Naive thymus-derived CD8-positive, alpha-beta T cell (primary cell): ENCODE measurements at places on chromosomes 2 and 18.

DNA sequence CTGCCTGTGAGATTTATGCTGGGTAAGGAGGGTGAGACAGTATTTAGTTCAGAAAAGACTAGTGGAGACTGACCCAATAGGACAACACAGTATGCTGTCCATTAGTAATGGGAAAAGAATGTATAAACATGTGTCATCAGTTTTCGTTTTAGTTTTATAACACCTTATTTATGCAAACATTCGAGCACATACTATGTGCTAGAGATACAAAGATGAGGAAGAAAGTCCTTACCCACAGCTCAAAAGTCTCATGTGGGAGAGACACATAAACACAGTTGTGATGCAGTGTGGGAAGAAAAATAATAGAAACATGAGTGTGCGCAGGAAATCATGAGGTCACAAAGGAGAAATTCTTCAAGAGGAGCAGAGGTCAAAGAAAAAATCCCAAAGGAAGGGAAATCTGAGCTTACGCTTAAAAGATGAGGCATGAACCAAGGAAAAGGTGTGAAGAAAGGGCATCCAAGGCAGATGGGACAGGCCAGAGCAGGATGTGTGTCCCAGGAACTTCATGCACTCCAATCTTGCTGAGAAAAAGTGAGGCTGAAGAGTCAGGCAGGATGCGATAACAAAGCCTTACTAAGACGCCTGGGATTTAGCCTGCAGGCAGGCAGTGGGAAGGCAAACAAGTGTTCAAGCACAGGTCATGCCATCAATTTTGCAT, 8.1 kb downstream of the METTL21A start:
- no peak for DNase-seq

DNA sequence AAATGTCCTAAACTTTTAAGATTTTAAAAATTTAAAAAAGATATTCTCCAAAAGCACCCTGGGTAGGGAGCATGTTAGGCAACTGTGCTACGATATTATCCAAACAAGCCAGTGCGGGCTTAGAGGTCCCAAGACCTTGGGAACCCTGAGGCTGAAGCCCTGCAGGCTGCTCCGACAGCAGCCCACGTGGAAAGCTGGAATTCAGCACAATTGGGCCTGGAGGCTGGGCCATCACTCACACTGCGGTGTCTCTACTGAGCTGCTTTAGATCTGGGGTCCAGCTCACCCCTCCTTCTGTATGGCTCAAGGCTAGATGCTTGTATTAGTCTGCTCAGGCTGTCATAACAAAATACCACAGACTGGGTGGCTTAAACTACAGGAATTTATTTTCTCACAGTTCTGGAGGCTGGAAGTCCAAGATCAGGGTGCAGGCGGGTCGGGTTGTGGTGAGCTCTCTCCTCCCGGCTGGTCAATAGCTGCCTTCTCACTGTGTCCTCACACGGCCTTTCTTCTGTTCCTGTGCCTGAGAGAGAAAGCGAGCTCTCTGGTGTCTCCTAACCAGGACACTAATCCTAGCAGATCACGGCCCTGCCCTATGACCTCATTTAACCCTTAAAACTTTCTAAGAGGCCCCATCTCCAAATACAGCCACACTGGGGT, 42.5 kb downstream of the DPYSL5 start:
- no peak for DNase-seq

GRCh38 chr2:172834881-172835280, 99.2 kb downstream of the RAPGEF4 start:
- DNase-seq, result no peak

DNA sequence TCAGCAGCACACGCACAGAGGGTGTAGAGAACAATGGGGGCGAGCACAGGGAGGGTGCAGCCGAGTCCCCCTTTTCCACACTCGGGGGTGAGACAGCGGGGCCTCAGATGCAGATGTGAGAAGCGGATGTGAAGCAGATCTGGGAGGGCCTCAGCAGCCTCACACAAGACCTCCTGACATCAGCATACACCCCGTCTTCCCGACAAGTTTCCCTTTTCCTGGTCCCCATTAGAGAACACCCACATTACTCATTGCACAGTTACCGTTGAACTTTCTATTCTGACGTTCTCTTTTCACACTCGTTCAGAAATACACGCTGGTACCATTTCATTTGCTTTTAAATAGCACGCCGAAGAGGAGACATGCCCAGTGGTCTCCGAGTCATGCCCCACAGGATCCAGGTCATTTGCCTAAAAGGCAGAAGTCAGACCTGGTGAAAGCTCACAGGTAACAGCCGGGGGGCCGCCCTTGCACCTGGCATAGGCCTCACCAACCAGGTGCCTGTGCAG, 129.5 kb upstream of the ID2 start:
- DNase-seq, result no peak

- no peak for DNase-seq
These were observed 157.6 kb downstream of the FAM210A start for GRCh38 chr18:13568443-13569392.

DNA sequence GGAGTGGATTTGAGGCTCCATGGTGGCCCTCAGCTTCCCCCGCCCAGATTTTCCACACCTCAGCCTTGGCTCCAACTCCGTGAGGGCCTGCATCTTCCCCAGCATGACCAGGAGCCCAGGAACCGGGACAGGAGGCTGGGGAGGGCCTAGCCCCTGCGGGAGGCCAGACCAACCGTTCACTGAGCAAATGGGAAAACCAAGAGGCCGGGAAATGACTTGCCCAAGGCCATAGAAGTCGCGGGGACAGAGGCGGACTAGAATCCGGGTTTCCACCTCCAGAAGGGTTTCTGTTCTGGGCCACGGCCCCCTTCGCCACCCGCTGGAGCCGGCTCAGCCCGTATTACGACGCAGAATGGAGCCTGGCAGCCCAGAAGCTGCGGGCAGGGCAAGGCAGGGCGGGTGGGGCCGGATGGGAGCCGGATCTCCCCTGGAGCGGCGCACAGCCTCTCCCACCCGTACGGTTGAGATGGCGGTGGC, 7.9 kb upstream of the CRYBA2 start:
- DNase-seq, result no peak

DNA sequence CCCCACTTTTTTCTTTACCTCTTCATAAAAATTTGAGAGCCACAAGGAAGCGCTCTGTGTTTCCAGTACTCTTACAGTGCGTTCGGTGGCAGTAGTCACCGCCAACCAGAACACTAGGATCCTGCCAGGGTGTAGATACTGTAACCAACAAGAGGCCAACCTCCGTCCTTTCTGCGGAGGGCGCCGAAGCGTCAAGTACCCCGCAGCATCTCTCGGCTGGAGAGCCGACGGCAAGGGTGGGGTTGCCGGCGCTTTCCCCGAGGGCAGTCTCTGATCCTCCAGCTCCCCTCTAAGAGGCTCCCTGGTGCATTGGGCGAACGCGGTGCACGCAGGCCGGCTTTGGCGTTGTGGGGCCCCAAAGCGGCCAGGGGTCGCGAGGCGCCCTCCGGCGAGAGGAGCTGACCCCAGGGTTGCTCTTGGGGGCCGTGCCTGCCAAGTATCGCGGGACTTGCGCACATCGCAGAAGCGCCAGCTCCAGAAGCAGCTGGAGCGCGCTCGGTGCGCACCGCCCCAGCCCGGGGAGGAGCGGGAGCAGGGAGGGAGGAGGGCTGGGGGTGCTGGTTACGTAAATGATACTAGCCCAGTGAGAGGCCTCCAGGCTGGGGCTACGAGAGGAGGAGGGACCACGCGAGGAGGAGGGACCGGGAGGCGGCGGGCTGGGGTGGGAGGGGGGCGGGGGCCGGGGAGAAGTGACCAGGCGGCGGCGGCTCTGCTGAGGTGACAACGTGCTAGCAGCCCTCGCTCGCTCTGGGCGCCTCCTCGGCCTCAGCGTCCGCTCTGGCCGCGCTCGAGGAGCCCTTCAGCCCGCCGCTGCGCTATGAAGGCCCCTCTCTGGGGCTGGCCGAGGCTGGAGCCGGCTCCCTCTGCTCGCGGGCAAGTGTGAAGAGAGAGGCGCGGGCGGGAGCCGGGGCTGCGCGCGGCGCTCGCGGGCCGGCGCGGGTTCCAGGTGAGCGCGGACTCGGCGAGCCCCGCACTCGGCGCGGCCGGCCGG, at the start of gene GALNT13:
GALNT13 (plus strand) TSS at position 692 of the 991 bp plus-strand sequence.
- DNase-seq, result peak; percentile 32

DNA sequence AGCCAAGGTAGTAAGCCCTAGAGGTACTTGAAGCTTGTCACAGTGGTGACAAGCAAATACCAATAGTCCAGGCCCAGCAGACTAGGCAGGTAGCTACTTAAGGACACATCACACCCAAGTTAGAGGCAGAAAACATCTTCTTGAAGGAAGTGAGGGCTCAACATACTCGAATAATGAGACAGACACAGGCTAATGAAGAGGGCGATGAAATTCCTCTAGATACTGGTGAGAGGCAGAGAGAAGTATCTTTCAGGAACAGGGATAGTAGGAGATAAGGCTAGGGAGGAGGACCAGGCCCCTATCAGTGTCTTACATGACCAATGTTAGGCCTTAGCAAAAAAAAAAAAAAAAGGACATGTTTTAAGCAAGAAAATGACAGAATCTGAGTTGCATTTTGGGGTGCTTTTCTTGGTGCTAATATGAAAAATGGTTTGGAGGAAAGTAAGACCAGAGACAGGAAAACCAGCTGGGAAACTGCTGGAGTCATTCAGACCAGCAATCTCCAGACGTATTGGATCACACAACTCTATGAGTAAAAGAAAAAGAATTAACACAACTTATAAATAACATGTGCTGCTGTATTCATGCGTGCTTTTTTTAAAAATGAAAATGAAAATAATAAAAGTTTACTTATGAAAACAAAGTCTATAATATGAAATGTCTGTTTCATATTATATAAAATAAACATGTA, 37.7 kb downstream of the COBLL1 start:
- DNase-seq, result no peak

DNA sequence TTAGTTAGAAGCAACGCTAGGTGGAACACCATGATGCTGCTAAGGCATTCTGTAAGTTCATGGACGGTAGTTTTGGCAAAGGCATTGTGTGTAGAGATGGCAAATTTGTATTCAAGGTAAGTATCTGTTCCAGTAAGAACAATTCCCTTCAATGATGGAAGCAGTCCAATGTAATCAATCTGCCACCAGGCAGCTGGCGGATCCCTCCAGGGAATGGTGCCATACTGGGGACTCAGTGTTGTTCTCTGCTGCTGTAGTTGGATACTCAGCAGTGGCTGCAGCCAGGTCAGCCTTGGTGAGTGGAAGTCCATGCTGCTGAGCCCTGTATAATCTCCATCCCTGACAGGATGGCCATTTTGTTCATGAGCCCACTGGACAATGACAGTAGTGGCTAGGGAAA, 62.8 kb downstream of the ARL6IP6 start:
- DNase-seq, result no peak

- no peak for DNase-seq
These were observed 168.7 kb downstream of the TCF4 start for GRCh38 chr18:55419132-55419946.

DNA sequence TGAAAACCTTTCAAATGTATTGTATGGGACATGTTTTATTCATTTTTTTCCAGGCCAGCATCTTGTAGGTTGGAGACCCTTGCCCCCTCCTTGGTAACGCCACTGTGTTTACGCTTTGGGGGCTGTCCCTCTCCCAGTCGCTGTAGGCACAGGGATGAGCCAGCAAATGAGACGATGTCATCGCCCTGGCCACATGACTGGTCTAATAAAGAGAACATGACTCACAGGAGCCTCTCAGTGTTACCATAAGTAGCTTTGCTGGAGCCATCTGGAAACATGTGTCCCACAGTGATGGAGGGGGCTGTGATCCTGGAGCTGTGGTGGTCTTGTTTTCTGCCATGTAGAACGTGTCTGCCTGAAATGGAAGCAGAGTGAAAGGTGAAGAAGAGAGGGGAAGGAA, 78.9 kb downstream of the CD8B2 start:
- no peak for DNase-seq

GRCh38 chr18:43040281-43040680, 75.2 kb downstream of the RIT2 start:
- DNase-seq, result no peak

GRCh38 chr2:66495788-66496640, 61.1 kb downstream of the MEIS1 start:
- no peak for DNase-seq

DNA sequence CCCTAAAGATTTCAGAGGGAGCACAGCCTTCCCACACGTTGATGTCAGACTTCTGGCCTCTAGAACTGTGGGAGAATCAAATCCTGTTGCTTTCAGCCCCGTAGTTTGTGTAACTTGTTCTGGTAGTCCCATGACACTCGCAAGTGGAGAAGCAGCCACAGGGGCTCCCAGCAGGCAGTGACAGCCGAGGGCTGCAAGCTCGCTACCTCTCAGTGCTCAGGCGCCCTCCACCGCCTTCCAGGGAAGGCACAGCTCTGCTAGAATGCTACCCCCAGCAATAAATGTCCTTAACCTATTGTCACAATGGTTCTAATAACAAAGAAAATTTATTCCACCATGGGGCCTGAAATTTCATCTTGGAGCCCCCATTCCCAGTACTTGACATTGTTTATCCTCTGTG, 143.1 kb upstream of the ZNF236 start:
- no peak for DNase-seq

GRCh38 chr2:54757500-54757899, 34.0 kb downstream of the EML6 start:
- DNase-seq, result no peak

DNA sequence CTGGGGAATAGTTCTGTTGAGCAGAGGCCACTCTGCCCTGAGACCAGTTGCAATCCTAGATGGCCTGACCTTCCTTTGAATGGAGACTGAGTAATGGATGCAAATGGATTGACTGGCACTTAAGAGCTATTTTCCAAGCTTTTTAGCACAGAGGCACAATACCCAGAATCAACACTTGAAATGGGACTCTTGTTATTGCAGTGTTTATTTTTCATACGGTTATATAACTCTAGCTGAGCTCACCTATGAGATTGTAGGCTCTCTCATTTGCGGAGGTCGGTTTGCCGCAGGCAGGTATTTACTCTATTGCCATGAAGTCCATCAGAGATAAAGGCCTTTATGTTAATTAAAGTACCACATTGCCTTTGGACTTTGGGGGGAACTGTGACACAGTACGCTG, 422.3 kb upstream of the CELF4 start:
- no peak for DNase-seq

- no peak for DNase-seq
These were observed 40.4 kb downstream of the COL3A1 start for GRCh38 chr2:189014449-189015138.

GRCh38 chr18:38847326-38847725, 1281.7 kb upstream of the CELF4 start:
- no peak for DNase-seq

DNA sequence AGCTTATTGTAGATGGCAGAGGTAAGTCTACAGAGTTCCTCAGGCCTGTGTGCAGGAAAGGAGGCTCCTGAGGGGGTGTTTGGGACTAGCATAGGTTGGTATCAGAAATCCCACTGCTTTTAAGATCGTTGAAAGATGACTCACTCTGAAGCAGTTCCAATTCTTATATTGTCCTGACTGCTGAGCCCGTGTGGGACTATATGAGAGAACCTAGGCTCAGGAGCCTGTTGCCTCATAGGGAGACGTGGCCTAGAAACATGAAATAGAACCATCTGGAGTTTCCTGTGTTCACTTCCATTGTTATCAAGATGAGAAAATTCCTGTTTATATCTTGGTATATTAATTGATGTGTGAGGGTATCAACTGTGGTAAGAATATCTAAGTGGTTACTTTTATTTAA, 5.7 kb downstream of the CCT7 start:
- DNase-seq, result no peak

- no peak for DNase-seq
These were observed 127.7 kb downstream of the RNF152 start for GRCh38 chr18:61765097-61765496.
